ENCODE measurements at places on chromosomes 2 and 18. TPM values are rescaled to one million over a fixed set of nuclear protein-coding genes. Genes with fewer than 3 reads are reported as not detected.

Gene TRIM54
- total RNA-seq, result 0.31 TPM

Gene C1QL2
- not detected for total RNA-seq

DNA sequence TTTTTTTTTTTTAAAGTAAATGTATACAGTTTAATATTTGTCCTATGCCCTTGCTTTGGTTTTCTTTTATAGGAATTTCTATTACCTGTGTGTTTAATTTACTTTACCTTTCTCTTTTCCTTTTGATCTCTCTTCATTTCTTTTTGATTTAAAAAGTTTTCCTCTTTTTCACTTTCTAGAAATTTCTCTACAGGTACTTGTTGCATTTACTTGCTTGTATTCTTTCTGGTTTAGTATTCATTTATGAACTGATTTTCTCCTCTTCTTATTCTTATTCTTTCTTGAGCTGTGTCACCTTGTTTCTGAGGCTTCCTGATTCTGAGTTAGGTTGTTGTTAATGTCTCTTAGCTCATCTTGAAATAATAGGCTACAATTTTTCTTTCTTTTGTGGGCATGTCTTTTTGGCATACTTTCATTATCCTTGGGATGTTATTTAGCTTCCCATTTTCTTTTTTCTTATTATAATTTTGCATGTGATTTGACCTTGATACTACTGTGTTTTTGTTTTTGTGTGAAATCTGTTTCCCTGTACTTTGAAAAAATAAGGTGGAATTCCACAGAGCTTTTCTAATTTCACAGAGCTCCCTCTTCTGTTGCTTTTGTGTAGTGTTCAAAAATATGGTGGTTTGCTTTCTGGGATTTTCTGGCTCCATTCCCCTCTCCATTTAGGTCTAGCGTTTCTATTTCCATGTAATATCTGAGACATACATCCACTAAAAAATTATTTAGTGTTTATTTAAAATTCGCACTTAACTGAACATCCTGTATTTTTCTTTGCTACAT is 25.5 kb upstream of the ALMS1 start:
- no peak for DNase-seq

DNA sequence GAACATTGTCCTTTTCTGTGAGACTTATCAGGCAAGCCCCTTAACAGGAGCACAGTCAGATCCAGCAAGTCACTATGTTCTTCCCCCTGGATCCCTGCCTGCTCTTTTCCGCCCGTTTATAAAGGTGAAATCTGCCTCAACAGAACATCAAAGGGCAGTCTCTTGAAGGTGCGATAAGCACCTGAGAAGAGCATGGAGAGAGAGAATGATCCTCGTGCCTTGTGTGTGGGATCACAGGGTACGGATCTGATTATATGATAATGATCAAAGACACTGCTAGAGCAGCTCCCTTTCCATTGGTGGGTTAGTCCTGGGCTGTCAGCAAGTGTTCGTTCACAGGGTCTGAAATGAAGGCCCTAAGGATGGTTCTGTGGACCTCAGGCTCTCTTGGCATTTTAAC is 106.4 kb downstream of the ZAP70 start:
- DNase-seq, result no peak

GRCh38 chr18:23380817-23381216 is 72.3 kb upstream of the RIOK3 start:
- no peak for DNase-seq

GRCh38 chr2:101995804-101996203 is 4.0 kb downstream of the IL1R2 start:
- DNase-seq, result no peak

DNA sequence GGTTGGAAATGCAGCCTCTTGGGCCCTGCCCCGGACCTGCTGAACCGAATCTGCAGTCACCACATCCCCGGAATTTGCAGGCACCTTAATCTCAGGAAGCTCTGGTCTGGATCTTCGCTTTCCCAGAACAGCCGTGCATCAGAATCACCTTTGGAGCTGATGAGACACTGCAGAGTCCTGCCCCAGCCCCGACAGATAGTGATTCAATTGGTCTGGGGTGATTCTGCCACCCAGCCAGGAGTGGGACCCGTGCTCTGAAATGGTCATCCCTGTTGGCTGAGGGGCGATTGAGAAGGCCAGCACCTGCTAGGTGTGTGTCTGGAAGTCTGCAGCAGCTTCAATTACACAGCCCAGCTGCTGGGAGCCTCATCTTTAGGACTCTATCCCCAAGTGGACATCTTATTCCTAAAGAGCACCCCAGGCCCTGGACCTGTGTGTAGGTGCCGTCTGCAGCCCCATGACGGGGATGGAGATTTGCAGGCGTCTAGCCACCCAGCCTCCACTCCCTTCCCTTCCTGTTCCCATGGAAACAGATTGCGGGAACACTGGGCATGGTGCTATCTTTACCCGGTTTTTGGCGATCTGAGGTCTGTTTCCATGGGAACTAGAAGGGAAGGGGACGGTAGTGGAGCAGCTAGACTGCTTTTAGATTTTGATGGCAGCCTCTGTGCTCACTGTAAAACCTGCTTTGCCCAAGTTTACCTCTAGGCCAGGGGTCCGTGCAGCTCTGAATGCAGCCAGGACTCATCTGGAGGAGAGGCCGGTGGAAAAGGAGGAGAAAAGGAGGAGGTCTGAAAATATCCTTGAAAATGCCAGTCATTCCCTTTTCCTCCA is 156.1 kb downstream of the LDLRAD4 start:
- DNase-seq, result no peak

GRCh38 chr18:44981121-44981520 is 300.4 kb downstream of the SETBP1 start:
- no peak for DNase-seq

DNA sequence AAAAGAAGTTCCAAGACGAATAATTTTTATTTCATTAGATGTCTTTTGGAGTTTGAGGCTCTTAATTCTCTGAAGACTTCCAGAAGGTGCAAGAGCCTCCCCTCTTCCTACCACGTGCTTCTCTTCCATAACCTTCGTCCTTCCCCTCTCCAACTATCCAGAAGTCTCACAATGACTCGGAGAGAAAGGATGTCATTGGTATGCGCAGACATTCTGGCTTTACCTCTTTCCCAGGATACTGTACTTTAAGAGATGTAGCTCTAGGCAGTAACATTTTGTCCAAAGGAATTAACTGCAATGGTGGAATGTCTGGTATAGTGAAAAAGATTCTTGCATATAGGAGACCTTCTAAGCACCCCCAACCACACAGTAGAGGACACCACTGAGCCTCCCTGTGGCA is 249.0 kb upstream of the OSR1 start:
- DNase-seq, result no peak

Gene CDKL4
- total RNA-seq, result 0.53 TPM

DNA sequence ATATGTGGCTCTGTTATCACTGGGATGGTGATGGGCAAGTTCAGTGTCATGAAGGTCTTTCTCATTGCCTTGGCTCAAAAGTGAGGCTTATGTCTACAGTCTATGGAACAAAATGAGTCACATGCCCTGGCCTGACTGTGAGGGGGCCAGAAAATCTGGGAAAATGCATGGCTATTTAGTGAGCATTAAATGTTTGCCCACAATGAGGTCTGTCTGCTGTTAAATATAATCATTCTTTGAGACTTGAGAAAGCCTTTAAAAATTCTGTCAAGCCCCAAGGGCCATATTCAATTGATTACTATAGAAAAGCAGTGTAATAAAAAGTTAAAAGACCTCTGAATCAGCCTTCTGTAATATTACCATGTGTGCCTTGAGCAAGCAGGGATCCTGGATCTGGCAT is 5.5 kb upstream of the RNF144A start:
- no peak for DNase-seq

DNA sequence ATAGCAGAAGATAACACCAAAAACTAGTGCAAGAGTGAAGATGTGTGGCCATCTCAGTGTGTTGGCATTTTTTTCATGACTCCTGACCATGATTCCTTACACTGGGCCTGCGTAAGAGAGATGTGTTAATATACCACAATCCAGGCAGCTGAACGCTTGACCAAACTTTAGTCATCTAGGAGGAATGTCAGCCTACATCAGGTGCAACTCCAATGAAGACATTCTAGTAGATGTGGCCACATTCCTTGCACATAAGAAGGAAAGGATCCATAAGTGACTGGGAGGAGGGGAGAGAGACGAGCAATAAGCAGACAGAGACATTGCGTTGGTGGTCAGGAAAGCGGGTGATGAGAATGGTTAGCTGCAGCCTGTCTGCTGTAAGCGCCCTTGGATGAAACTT is 42.6 kb downstream of the CYRIA start:
- DNase-seq, result no peak

Gene CABLES1
- 18.5 TPM for total RNA-seq

DNA sequence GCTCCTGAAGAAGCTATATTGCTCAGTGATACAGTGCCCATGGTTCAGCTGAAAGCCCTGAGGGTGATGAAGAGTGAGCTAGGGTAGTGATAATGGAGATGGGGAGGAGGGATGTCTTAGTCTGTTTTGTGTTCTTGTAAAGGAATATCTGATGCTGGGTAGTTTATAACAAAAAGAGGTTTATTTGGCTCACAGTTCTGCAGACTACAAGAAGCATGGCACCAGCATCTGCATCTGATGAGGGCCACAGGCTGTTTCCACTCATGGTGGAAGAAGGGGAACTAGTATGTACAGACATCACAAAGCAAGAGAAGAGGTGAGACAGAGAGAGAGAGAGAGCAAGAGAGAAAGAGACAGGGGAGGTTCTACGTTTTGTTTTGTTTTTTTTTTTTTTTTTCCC is 417.3 kb upstream of the TRIB2 start:
- DNase-seq, result no peak

Gene CPLX4
- total RNA-seq, result not detected

Gene NDUFV2
- total RNA-seq, result 87.7 TPM

Gene LONRF2
- total RNA-seq, result 11.4 TPM

- DNase-seq, result no peak
Measured at GRCh38 chr2:28842042-28842441, 28.1 kb downstream of the TRMT61B start.

- DNase-seq, result no peak
Measured at GRCh38 chr2:25920786-25921415, 42.6 kb upstream of the ASXL2 start.

Gene POTEJ
- not detected for total RNA-seq

DNA sequence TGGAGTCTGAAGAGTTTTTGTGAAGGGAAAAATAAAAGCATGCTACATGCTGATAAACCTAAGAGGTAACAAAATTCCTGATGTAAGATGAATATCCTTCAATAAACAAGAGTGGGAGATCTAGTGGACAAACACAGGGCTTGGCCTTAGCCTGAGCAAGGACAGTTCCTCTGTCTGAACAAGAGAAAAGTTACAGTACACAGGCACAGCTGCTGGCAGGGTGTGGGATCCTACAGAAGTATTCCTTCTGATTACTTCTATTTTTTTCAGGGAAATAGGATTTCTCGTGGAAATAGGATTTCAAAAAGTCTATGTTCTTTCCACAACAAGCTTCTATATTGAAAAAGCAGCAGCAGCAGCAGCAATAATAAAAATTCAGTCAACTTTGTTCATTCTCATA is 54.1 kb downstream of the NBAS start:
- DNase-seq, result no peak

Gene IL36G
- total RNA-seq, result not detected

DNA sequence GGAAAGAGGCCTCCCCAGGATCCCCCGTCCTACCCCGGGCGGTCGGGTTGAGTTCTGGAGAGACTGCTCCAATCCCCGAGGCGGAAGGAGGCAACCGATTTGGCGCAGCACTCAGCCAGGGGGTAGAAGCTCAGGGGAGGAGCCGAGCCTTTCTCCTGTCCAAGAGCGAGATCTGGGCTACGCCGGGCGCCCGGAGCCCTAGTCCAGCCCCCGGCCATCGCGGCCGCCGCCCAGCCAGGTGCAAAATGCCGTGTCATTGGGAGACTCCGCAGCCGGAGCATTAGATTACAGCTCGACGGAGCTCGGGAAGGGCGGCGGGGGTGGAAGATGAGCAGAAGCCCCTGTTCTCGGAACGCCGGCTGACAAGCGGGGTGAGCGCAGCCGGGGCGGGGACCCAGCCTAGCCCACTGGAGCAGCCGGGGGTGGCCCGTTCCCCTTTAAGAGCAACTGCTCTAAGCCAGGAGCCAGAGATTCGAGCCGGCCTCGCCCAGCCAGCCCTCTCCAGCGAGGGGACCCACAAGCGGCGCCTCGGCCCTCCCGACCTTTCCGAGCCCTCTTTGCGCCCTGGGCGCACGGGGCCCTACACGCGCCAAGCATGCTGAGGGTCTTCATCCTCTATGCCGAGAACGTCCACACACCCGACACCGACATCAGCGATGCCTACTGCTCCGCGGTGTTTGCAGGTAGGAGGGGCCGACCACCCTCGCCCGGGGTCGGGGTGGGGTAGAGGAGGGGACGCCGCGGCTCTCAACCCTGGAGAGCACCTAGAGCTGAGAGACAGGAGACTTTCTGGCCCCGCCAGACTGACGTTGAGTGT is at the start of gene DYSF:
Gene DYSF, plus strand, starts transcription at position 158 of the 817 bp plus-strand sequence.
- no peak for DNase-seq

GRCh38 chr18:58793361-58793760 is 71.3 kb upstream of the ZNF532 start:
- DNase-seq, result no peak

GRCh38 chr2:217107480-217107879 is 247.6 kb upstream of the TNP1 start:
- no peak for DNase-seq

- DNase-seq, result no peak
Measured at GRCh38 chr2:188813857-188814256, 160.3 kb upstream of the COL3A1 start.

- DNase-seq, result no peak
Measured at GRCh38 chr2:29246383-29247300, 131.4 kb downstream of the CLIP4 start.

DNA sequence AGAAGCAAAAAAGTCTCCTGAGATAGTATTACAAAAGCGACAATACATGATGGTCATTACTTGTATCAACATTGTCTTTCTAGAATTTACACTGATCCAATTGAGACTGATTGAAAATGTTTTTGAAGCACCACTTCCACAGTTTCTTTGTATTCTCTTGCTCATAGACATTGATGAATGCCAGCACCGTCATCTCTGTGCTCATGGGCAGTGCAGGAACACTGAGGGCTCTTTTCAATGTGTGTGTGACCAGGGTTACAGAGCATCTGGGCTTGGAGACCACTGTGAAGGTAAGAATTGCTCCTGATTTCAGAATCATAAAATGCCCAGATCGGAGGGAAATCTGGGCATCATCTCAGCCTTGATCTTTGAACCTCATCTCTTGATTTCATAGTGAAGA is 175.1 kb upstream of the RASGRP3 start:
- no peak for DNase-seq

- no peak for DNase-seq
Measured at GRCh38 chr2:23588508-23589201, 203.7 kb downstream of the KLHL29 start.

Gene SERPINB2
- total RNA-seq, result 2.6 TPM

DNA sequence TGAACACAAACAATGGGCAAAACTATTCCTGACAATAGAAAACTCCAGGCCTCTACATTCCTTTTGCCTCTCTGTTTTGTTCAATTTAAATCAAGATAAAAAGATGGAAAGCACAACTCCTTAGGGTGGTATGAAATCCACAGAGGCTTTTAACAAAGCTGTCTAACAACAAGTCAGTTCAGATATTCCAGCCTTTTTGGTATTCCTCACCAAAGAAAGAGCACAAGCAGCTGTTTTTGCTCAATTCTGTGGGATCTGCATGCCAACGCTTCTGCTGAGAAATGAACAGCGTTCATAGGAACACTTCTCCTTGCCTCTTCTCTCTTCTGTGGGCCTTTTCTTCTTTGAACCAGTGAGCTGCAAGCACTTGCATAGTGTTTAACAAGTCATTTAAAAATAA is 411.6 kb upstream of the TCF4 start:
- no peak for DNase-seq

Gene EFHD1
- total RNA-seq, result 41.9 TPM
